Islet precursor cell (in vitro differentiated cells): ENCODE measurements at places on chromosomes 12 and 14.

DNA sequence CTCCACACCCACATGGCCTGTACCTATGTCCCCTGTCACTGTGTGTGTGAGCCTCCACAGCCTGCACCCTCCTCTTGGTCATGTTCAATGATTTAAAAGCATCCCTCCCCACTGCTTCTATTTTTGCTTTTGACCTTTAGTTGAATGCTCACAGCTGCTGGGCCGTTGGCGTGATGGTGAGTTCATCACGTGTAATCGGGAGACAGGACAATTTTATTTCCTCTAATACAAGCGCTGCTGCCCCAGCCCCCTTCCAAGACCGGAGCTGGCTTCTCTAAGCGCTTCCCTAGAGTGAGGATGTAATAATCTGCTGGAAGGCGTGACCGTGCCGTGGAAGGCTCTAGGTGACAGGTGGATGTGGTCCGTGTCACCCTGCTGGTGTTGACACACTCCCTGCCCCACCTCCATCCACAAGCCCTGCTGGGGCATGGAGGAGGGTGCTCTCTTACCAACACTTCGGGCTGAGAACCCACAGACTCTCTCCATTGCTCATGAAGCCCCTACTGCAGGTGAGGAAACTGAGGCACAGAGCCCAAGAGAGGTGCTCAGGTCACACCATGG lies 25.4 kb downstream of the CCDC85C start:
- no peak for DNase-seq

DNA sequence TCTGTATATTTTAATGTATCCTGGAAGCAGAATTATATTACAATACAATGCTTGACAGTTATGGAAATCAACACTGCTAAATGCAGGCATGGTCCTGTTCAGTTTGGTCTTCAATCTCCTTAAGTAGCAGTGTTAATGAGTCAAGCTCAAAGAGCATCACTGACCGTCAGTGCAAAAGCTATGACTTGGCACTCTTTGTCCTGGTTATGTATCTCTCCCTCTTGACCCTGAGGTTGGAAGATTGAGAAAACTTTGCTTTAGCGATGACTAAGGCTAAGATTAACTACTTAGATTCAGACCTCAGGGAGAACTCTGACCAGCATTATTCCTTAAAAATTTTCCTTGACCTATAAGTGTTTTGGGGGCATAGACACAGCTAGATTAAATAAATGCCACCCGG lies 10.9 kb downstream of the CLEC7A start:
- no peak for DNase-seq

GRCh38 chr12:6959805-6960592 lies 8.8 kb downstream of the PTPN6 start:
- no peak for DNase-seq

DNA sequence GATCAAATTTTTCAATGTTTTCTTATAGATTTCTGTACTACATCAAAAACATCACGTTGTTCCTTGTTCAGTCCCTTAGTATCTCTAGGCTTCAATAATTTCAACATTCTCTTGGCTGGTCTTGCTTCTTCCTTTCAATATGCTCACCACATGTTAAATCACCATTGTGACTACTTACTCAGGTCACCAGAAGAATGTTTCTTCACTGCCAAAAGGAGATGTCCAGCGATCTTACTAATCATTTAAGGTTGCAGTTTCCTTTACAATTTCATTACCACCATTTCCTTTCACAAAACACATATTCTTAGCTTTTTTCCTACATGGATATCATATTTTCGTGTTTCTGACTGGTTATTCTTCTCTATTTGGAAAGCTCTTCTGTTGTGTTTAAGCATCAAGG lies 363.8 kb downstream of the NAV3 start:
- DNase-seq = no peak

- no peak for DNase-seq
These were observed 29.2 kb downstream of the ZC3H14 start for GRCh38 chr14:88592031-88592430.

GRCh38 chr12:50174971-50175715 lies 8.0 kb upstream of the CERS5 start:
- no peak for DNase-seq

DNA sequence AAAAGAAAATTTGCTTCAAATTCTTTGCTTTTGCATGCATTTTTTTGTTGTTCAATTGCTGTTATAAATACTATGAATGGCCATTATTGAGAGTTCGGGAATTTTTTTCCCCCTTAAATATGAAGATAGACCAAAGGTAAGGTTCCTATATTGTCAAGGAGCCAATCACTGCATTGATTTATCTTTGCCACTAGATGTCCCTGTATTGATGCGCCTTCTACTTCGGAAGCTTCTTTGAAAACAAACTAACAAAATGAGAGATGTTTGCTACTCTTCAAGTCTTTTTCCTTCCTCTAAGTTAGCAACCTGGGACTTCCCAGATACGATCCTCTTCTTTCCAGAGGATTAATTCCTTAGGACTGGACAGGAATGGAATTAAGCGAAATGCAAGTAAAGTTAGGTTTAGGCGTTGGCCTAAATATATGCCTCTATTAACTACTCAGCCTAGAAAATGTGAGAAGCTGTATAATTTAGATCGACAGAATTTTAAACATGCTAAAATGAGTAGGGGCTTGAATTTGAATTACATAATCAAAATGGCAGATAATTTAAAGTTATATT lies 318.1 kb downstream of the AEBP2 start:
- no peak for DNase-seq

DNA sequence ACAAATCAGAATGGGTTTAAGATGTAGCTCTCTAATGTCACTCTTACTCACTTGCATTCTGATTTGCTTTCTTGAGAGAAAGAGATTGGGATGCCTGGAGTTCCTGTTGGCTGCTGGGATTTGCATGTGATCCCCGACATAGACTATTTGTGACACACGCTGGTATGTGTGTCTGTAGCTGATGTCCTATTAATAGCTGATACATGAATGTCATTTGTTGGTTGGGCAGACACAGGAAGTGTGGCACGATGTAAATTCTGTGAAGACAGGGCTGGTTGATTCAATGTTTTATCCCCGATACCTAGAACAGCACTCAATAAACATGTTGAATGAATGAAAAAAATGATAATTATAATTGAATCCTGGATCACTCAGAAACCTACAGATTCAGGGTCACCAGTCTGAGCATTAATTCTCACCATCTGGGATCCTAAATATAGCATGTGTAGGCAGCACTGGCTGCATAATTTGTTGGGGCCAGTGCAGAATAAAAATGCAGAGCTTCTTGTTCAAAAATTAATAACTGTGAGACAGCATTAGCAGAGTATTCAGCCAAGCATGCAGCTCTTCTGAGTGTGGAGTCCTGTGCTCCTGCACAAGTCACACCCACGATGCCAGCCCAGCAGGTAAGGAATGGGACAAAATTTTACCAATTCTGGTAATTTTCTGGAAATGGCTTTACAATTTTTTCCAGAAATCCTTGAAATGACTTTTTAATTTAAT lies 35.5 kb upstream of the SOCS2 start:
- peak; percentile 46 for DNase-seq

- DNase-seq = no peak
These were observed 25.1 kb downstream of the RBMS2 start for GRCh38 chr12:56546680-56547079.

GRCh38 chr12:27555361-27555760 lies 31.4 kb downstream of the PPFIBP1 start:
- no peak for DNase-seq

GRCh38 chr14:95503365-95504134 lies 12.9 kb downstream of the SYNE3 start:
- no peak for DNase-seq

DNA sequence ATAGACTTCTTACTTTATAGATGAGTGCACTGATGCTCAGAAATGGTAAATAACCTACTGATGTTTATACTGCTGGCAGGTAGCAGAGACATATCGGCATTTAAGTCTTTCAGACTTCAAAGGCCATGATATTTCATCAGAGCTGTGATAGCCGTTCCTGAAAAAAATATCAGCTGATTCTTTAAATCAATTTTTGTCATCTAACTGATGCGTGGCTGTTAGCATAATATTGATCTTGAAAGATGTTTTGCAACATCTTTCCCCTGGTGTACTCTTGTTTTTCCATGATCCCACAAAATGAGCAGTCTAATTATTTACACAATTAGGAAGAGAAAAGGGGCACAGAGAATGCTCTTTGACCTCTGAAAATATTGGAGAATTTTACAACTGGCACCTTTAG lies 1.6 kb upstream of the SLCO1B1 start:
- DNase-seq = no peak

- peak; percentile 85 for DNase-seq
These were observed 560 bp downstream of the LGALS3 start for GRCh38 chr14:55129428-55130195.

DNA sequence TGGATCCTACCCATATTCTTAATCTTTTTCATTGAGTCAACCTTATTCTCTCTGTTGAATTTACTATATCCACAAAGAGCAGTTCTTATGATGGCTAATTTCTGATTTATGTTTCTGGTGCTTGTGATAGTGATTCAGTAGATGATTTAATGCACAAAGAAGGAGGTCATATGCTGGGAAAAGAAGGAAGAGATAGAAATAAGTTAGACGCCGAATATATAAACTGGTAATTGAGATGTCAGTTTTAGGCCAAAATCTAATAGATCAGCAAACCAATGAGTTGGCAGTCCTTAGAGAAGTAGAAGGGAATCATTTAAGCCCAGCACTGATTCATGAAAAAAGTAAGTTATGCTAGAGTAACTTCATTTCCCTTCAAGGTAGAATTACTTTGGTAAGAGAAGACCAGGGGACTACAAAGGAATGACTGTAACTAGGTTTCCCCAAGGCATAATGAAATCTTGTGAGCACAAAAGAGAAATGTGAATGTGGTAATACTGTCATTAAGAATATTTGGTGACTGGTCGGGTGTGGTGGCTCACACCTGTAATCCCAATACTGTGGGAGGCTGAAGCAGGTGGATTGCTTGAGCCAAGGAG lies 132.4 kb downstream of the TGFB3 start:
- DNase-seq = no peak

- DNase-seq = no peak
These were observed 99.6 kb downstream of the APAF1 start for GRCh38 chr12:98744680-98745079.

DNA sequence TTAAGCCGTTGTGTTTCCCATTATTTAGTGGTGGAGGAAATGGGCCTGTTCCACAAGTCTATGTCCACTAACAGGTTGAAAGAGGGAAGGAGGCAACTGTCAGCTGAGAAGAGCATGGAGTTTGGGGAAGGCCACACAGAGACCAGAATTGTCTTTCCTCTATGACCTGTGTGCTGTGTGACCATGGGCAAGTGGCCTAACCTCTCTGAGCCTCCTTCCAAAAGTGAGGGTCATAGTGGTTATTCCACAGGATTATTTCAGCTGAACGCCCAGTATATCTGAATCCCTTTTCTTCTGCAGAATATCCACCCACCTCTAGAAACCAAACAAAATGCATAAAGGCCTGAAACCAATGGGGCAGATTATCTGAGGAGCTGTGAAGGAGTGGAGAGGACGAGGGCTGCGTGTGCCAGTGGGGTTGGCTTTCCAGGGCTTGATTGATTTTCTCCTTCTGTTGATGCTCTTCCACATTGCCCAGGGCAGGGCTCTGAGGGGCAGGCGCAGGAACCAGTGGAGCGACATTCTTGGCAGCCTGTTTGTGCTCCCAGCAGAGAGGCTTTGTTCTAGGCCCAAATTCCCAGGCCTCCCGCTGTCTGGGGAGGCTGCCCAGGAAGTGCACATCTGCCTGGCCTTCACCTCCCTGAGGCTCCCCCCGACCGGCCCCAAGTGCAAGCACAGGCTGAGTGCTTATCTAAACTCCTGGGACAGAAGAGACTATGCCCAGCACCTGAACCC lies 452.7 kb downstream of the BCL11B start:
- peak; percentile 98 for DNase-seq

GRCh38 chr14:60008042-60008441 lies 83.7 kb upstream of the PCNX4 start:
- no peak for DNase-seq

- no peak for DNase-seq
These were observed 11.5 kb upstream of the LGMN start for GRCh38 chr14:92759679-92760523.

DNA sequence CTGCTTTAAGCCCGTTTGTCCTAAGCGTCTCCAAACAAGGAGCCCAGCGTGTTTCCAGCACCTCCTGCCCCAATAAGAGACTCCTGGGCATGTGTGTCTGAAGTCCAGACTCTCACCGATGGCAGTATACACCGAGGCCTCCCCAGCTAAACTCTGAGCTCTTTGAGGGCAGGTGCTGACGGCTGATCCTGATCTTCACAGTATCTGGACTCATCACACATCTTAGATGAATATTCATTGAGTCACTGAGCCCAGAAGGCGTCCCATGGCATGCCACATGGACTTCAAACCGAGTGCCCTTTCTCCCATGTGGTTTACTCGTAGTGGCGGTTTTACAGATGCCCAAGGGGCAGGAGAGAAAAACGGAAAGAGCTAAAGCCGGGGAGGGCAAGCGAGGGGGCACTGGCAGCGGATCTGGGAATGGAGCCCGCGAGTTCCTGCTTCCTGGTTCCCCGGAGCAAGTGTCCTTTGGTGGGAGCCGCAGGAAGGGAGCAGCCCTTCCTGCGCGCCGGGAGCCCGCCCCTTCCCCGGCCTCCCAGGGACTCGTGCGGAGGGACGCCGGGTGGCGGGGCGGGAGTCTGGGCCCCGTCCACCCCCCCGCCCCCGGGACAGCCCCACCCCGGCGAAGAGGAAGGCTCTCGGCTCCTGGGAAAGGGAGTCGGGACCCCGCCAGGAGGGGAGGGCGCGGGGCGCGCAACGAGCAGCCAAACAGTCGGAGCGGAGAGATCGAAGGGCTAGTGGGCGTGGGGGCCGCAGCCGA lies 585 bp upstream of the TEAD4 start:
- DNase-seq = peak; percentile 92
